ENCODE measurements at places on chromosomes 6 and 20. TPM values are rescaled to one million over a fixed set of nuclear protein-coding genes. Genes with fewer than 3 reads are reported as not detected.

GRCh38 chr6:14270925-14271788 lies 153.6 kb downstream of the CD83 start:
- DNase-seq = peak; percentile 57

- DNase-seq = no peak
Measured at GRCh38 chr20:4821590-4821989, 99.9 kb downstream of the PRND start.

GRCh38 chr20:14707026-14707680 lies 369.7 kb upstream of the FLRT3 start:
- no peak for DNase-seq

DNA sequence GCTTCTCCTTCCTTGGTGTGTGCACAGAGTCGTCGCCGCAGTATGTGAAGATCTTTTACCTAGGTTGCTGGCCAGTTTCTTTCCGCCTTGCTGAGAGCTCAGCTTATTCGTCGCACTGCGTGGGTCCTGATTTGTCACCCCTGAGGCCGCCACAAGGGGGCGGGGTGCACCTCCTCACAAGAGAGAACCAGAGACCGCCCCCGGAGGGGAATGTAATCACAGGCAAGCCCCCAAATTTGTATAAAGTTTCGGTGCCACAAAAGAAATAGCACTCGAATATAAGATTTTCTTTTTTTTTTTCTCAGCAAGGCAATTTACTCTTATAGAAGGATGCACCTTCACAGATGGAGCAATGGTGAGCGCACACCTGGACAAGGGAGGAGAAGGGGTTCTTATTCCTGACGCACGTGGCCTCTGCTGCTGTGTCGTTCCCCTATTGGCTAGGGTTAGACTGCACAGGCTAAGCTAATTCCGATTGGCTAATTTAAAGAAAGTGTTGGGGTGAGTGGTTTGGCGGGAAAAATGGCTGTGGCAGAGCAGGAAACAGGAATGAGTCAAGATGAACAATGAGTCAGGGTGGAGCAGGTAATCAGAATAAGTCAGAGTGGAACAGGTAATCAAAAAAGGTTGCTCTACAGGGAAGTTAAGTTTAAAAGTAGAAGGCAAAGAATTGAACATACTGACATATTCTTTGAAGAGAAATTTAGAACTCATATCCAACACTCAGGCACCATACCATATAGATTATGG lies 19.5 kb downstream of the NCOA3 start:
- no peak for DNase-seq

DNA sequence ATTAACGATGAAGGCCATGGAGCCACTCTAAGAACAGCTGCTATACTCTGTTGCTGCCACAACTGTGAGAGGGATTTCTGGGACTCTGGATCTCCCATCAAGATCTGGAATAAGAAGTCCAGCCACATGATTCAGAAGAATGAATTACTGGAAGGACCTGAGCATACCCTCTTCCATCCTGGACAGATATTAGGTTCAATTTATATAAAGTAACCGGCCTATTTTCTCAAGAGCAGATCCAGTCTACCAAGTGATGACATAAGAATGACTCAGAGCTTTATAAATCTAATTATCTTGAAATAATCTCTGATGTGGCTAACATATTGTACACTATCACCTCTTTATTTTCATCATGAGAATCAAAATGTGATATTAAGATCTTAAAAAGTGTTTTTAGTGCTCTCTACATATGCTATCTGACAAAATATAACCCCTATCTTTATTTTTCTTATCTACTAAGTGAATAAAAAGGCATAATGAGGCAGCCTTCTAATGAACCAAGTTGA lies 45.1 kb downstream of the COL9A1 start:
- no peak for DNase-seq

GRCh38 chr6:123904228-123904627 lies 100.6 kb downstream of the NKAIN2 start:
- no peak for DNase-seq

DNA sequence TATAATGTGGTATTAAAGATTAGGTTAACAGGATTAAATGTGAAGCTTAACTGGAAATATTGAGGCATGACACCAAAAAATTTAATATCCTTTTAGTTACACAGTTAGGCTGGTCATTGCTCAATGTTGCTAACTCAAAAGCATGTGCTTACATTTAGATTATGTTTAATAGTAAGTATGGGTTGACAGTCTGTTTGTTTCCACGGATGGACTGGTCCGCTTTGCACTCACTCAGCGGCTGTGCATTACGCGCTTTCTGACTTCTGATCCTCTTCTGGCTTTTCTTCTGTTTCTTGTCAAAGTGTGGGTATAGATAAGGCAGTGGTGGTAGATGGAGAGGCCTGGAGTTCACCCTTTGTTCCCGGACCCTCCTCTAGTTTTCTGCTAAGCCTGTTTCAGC lies 174.9 kb downstream of the RIMS1 start:
- DNase-seq = no peak

DNA sequence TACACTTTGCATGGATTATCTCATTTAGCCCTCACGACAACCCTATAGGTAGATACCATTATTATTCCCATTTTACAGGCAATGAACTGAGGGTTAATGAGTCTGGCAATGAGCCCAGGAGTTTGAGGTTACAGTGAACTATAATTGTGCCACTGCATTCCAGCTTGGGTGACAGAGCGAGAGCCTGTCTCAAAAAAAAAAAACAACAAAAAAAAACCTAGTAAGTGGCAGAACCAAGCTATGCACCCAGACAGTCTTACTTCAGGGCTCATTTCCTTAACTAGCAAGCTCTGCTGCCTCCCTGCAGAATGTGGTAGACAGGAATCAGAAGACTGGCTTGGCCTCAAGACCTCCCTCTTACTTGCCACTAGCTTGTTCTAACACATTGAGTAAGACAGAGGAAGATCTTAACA lies 71.9 kb upstream of the RREB1 start:
- no peak for DNase-seq

- DNase-seq = no peak
Measured at GRCh38 chr6:82237013-82237412, 10.5 kb downstream of the IBTK start.

GRCh38 chr6:7204726-7205125 lies 97.0 kb downstream of the RREB1 start:
- no peak for DNase-seq

DNA sequence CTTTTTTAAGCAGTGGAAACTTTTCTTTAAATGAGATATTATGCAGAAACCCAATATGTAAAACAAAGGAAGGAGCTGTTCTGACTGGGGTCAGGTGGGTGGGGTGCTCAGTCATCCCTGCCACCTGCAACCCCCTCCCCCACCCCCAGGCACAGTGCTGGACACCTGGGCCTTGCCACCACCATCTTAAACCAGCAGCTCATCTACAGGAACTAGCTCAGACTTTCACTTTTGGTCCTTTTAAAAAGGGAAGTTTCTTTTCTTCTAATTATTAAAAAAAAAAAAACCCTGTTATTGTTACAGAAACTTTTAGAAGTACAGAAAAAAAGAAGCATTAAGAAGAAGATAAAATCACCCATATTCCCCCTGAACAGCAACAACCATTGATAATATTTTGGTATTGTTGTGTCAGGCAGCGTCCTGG lies 37.1 kb downstream of the PPP1R16B start:
- DNase-seq = peak; percentile 64

GRCh38 chr6:22975079-22975478 lies 405.7 kb downstream of the HDGFL1 start:
- no peak for DNase-seq

GRCh38 chr20:43205699-43206098 lies 16.0 kb upstream of the PTPRT start:
- DNase-seq = no peak

DNA sequence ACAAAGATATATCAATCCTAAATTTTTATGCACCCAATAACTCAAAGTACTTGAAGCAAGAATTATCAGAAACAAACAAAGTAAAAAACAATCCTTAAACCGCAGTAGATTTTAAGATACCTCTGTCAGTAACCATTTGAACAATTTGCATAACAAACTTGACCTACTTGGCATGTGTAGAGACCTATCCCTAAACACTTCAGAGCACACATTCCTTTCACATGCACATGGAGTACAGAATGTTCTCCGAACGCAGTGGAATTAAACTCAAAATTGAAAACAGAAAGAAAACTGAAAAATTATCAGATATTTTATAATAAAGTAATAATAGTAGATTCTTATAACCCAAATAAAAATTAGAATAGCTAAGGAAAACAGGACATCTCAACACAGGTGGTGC lies 162.6 kb upstream of the THBS2 start:
- DNase-seq = no peak

DNA sequence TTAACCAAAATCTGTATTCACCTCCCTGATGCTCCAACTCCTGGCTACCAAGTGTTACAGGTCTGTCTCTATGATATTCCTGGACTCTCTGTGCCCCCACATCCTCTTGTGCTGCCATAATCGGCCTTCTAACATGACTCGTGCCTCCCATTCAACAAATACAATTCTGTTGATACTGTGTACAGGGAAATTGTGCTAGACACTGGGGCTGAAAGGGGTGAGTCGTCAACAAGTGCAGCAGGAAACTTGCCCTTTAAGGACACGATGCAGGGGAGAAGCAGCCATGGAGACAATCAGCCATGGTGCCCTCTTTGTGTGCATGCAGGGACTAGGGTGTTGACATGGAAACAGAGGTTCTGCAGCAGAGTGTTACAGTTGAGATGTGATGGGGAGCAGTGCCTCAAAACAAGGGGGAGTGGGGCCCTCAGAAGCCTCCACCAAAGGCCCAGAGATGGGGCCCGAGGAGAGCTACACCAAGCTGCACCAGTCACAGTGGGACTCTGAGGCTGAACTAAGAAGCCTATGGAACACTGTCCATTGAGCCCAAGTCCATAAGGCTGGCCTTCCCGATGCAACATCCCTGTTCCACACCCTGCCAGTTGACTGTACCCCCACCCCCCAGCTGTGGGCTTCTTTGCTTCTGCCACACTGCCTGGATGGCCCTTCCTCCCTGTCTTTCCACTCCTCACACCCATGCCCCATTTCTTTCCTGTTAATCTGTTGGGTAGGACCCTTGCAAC lies 3.1 kb downstream of the PCED1A start:
- DNase-seq = no peak

GRCh38 chr20:53284696-53285095 lies 308.9 kb downstream of the ZNF217 start:
- DNase-seq = no peak

DNA sequence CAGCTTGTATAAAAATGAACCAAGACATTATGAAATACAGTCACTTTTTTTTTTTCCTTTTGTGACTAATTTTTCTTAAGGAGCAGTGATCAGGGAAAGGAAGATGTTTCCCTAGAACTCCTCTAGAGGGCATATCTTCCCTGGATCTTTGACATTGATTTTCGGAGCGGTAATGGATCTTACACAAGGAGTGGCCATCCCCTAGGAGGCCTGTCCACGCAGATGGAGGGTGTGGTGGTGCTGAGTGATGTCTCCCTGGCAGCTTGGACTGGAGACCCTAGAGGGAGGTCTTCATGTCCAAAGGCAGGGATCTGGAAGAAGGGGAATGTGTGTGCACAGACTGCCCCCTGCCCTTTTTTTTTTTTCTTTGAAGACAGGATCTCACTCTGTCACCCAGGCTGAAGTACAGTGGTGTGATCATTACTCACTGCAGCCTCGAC lies 7.0 kb upstream of the KIFC1 start:
- no peak for DNase-seq

DNA sequence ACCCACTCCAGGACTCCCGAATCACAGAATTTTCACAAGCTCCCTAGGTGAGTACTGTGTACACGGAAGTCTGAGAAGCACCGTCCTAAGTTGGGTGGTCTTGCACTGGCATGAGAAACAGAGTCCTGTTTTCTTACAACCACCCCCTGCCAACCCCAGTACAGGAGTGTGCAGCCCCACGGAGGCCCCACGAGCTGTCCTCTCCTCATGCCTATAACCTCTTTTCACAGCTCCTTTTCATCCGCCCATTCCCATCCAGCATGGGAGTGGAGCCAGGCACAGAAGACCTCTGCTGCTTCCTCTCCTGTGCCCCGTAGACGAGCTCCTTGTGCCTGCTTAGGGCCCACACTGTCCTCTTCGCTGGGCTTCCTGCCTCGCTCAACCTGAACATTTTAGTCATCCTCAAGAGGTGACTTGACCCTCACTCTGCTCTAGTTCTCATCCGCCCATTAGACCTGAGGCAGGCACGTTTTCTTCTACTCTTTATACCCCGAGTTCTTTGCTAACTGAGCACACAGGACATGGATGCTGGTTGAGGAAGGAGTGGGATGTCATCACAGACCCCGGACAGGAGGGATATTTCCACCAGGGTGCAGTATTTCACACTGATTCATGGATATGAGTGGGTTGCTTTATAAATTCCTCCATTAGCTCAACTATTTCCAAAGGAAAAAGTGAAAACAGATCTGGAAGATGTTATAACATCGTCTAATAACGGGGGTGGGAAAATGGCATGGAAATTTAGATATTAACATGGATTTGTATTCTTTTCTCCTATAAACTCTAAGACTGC lies 160.5 kb downstream of the TTLL2 start:
- no peak for DNase-seq

DNA sequence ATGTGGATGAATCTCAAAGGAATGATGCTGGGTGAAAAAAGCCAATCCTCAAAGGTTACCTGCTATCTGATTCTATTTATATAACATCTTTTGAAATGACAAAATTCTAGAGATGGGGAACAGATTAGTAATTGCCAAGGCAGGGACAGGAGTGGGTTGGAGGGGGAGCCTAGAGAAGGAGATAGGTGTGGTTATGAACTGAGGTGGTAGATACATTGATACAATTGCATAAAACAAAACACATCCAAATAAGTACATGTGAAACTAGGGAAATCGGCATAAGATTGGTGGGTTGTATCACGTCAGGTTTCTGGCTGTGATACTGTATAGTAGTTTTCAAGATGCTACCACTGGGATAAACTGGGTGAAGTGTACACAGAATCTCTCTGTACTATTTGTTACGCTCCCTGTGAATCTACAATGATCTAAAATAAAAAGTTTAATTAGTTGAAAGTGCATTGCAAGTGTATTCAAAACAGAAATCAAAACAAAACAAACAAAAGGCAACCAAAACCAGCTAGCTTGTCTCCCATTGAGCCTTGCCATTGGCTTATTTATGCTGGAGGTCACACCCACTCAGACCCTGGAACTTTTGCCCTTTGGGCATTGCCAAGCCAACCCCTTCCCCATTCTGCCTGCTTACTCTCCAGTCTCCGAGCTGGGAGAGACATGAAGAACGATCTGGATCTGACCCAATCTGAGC lies 27.8 kb downstream of the PPP1R16B start:
- DNase-seq = peak; percentile 25

- DNase-seq = no peak
Measured at GRCh38 chr6:112116221-112116620, 28.8 kb downstream of the FAM229B start.

Gene TP53TG5
- total RNA-seq = 0.67 TPM

Gene TFAP2D
- not detected for total RNA-seq

Gene ANGPT4
- total RNA-seq = not detected

Gene BTNL2
- total RNA-seq = not detected

Gene PRRT1
- 0.83 TPM for total RNA-seq

Gene ECT2L
- total RNA-seq = not detected

Gene KCNK15
- 0.48 TPM for total RNA-seq

Gene DPPA5
- total RNA-seq = not detected

Gene VSTM2L
- total RNA-seq = not detected

Gene HSPA1B
- 31.6 TPM for total RNA-seq

Gene VIP
- total RNA-seq = not detected

Gene BFSP1
- total RNA-seq = 1.2 TPM

Gene BPIFA3
- not detected for total RNA-seq

Gene MAP3K5
- total RNA-seq = 18.5 TPM

Gene NOTCH4
- 0.63 TPM for total RNA-seq

Gene GGTLC1
- total RNA-seq = not detected

All from activated T-cell treated with anti-CD3 and anti-CD28 coated beads, Interleukin-2, amount 50 U/mL, for 72 hours (primary cell).